Activated T-helper 1 cell treated with anti-CD3 and anti-CD28 coated beads, Interleukin-12 subunit alpha, Interleukin-12 subunit beta, Interleukin-2, Interleukin-4 antibody, amounts not matched to agents 30 ng/mL and 10 ng/mL and 1 ng/mL, durations not matched to agents 14 hours and 24 hours and 36 hours (primary cell): ENCODE measurements at places on chromosomes 12 and 14.
A peak's percentile ranks its signal among the peaks of the same experiment; 100 is the strongest.

DNA sequence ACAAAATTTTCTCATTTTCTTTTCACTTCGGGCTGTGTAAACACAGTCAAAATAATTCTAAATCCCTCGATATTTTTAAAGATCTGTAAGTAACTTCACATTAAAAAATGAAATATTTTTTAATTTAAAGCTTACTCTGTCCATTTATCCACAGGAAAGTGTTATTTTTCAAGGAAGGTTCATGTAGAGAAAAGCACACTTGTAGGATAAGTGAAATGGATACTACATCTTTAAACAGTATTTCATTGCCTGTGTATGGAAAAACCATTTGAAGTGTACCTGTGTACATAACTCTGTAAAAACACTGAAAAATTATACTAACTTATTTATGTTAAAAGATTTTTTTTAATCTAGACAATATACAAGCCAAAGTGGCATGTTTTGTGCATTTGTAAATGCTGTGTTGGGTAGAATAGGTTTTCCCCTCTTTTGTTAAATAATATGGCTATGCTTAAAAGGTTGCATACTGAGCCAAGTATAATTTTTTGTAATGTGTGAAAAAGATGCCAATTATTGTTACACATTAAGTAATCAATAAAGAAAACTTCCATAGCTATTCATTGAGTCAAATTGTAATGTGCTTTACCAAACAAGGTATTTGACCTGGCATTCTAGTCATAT lies 4.8 kb downstream of the CDKN1B start:
- no peak for DNase-seq

- DNase-seq: no peak
Measured at GRCh38 chr12:97567619-97568110, 105.1 kb downstream of the RMST start.

DNA sequence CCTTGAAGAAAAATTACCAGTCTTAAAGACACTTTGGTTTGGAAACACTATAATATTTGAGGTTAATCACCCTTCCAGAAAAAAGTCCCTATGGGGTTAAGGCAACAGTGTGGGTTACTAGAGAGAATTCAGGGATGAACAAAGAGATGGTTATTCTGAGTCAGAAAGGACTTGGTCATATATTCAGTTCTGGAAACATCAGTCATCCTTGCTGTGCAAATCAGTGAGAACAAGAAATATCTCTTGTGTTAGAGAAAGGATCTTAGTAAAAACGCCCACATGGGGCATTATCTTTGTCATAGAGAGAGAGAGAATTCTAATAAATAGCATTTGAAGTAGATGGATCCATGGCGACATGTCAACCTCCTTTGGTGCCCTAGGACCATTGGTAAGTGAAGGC lies 59.4 kb upstream of the E2F7 start:
- no peak for DNase-seq

- no peak for DNase-seq
Measured at GRCh38 chr12:114391088-114391487, 14.9 kb downstream of the TBX5 start.

DNA sequence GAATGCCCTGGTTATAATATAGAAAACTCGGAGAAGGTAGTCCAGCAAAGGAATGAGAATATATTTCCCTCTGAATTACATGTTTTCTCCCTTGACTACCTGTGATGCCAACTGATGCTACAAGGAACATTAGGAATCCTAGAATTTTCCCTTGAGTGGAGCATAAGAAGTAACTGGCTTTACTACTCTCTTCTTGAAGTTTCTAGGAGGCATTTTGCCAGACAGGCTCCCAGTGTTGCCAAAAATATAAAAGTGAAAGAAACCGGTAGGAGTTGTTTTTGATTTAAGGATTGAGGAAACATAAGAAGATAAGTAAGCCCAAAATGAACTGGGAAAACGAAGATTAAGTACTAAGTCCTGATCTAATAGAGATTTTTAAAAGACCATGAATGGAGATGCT lies 693.4 kb downstream of the NOVA1 start:
- DNase-seq: no peak

DNA sequence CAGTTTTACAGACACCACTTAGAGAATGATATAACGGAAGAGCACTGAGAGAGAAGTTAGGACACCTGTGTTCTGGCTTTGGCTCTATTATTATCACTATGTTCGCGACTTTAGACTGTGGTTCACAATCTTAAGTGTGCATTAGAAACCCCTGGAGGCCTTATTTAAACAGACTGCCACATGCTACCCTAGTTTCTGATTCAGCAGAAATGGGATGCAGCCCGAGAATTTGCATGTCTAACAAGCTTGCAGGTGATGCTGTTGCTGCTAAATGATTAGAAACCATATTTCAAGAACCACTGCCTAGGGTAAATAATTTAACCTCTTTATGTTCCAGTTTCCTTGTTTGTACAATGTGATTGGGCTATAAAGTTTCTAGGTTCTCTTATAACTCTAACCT lies 3.6 kb upstream of the RAD51AP1 start:
- no peak for DNase-seq

GRCh38 chr14:67514650-67515385 lies 18.3 kb upstream of the PLEKHH1 start:
- peak; percentile 39 for DNase-seq

GRCh38 chr14:23062002-23062401 lies 4.7 kb upstream of the CDH24 start:
- DNase-seq: no peak

GRCh38 chr14:85300107-85300506 lies 229.8 kb upstream of the FLRT2 start:
- no peak for DNase-seq

GRCh38 chr12:104536841-104537240 lies 80.1 kb downstream of the CHST11 start:
- no peak for DNase-seq

- DNase-seq: no peak
Measured at GRCh38 chr14:67391268-67391667, 20.7 kb downstream of the PLEK2 start.

GRCh38 chr12:480831-481816 lies 21.4 kb downstream of the B4GALNT3 start:
- DNase-seq: no peak

DNA sequence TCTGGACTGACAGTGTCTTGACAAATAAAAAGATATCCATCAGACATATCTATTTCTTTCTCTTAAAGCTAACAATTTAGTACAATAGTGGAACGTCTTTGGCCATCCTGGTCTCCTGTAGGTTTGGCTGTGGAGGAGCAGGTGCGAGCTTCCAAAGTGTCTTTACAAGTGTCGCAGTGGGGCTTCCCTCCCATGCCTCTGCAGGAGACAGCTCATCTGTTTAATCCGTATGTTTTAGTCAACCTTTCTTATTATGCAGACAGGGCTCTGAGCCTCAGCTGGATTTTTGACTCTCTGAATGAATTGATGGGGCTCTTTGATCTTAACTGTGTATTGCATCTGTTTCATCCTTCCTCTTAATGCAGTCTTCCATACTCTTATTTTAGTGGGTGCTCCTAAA lies 57.5 kb downstream of the RMST start:
- DNase-seq: no peak

DNA sequence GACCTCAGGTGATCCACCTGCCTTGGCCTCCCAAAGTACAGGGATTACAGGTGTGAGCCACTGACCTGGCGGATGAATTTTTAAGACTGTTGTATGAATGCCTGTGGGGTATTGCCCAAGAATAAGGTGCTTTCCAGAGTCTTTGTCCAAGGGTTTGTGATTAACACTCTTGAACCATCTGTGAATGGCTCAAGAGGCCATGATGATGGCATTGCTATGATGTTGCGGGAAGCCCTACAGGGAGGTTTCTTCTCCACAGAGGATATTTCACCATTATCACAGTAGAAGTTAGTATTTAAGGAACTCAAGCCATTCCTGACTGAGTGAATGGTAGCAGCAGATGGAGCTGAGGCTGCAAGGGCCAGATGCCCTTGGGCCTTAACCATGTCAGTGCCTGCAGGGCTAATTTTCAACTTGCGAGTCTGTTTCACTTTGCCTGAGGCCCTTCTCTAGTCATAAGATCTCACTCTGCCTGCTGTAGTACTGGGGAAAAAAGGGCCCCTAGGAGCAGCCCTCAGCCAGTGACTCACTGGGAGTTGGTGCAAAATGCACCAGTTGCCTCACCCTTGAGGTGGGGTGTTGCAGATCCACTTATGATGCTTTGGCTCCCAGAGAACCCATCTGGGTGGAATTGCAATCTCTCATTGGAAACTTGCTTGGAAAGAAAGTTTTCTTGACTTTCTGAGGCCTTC lies 108.6 kb upstream of the FLRT2 start:
- no peak for DNase-seq

GRCh38 chr12:11823593-11823992 lies 174.1 kb downstream of the ETV6 start:
- DNase-seq: no peak

GRCh38 chr12:22117563-22118237 lies 71.7 kb downstream of the CMAS start:
- no peak for DNase-seq

DNA sequence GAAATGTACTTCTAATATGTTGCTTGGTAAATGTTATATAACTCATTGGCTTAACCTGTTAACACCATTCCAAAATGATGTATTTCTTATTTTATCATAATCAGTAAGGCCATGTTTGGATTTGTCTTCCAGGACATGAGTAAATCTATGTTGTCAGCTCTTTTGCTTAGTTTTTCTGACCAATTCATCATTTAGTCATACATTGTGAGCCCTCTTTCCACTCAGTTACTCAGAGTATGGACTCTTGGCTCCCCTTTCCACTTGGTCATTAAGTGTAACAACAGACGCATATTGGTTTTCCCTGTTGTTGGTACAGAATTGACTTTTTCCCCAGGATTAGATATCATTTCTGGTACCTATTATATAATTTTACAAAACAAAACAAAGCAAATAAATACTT lies 9.0 kb upstream of the CLEC4D start:
- DNase-seq: no peak

DNA sequence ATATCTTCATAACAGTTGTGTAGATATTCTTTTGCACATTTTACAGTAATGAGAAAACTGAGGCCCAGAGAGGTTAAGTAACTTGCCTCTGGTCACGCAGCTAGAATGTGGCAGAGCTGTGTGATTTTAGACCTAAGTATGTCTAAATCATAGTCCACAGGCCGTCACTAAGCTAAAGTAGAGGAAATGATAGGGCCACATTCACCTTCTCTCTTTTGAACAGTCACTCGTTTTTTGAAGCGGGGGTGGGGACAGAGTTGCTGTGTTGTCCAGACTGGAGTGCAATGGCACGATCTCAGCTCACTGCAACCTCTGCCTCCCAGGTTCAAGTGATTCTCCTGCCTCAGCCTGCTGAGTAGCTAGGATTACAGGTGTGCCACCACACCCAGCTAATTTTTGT lies 68.5 kb downstream of the RASSF3 start:
- DNase-seq: no peak

GRCh38 chr12:56163533-56164344 lies 5.6 kb downstream of the MYL6 start:
- DNase-seq: no peak

DNA sequence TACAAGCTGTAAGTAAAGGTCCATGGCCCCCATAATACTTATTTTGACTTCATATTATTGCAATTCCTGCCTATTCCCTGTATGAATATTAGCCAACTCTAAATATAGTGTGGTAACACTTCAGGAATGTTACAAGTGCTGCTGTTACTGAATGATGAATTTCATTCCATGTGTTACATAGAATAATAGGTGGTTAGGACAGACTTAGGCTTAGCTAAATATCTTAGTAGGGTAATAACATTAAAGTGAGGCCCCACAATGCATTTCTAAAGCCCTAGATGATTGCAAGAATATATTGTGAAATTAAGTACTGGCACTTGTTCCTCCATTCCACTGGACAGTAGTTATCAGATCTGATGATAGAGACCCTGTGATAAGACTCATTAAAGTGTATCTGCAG lies 182.7 kb downstream of the PCNX1 start:
- no peak for DNase-seq

DNA sequence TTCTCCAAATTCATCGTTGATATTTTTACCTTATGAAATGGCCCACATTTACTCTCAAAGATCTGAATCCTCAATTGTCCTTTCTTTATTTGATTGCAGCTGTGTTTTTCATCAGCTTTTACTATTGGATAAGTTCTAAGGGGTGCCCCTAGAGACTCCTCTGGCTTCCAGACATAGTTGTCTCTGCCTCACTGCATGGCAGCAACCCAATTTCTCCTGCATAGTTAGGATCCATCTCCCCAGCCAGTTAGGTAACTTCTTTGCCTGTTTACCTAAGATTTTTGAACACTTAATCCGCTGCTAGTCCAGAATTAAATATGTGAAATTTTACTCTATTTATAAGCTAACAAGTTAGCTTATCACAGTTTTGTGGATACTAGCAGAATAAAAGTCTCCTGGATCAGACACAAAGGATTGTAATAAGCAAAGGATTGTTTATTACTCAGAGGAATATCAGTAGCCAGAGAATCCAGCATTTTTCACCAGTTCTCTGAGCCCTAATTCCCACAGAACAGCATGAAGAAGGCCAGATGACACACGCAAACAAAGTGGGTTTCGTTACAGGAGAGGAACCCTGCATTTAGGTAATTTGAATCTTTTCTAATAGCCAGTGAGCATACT lies 101.1 kb downstream of the BBS10 start:
- no peak for DNase-seq

DNA sequence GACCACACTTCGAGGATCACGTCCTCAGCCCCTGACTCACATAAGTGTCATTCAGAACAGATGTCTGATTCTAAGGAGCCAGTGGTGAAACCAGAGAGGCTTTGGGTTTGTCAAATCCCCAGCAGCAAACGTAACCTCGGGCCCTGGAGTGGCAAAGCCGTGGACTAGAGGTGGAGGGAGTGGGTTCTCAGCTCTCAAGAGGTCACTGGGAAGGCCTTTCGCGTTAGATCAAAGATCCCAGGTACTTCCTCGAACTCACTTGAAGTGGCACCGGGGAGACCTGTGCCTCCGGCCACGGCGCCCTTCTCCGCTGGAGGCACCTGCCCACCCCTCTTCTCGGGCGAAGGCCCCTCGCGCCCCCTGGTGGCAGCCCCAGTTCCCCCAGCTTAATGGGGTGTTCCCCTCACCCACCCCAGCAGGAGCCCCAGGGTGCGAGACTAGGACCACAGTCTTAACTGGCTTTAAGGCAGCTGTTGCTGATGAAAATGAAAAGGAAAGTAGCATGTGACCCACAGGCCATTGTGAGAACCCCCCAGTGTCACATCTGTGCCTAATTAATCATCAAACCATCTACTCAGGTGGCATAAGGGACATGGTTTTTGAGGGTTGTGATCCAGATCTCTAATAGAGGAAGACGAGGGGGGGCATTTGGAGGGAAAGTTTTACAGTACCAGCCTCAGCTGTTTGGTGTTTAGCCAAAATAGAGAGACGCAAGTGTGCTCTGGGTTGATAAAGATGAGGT lies 672 bp upstream of the ESR2 start:
- DNase-seq: peak; percentile 73

GRCh38 chr14:79638672-79639266 lies 572.5 kb downstream of the DIO2 start:
- no peak for DNase-seq
